NCI-H2081 treated with DMSO at 0.1 percent for 48 hours (cell line): ENCODE measurements at places on chromosomes 3 and 15.

GRCh38 chr3:174294616-174295015 lies 564.5 kb upstream of the NAALADL2 start:
- DNase-seq, result no peak

DNA sequence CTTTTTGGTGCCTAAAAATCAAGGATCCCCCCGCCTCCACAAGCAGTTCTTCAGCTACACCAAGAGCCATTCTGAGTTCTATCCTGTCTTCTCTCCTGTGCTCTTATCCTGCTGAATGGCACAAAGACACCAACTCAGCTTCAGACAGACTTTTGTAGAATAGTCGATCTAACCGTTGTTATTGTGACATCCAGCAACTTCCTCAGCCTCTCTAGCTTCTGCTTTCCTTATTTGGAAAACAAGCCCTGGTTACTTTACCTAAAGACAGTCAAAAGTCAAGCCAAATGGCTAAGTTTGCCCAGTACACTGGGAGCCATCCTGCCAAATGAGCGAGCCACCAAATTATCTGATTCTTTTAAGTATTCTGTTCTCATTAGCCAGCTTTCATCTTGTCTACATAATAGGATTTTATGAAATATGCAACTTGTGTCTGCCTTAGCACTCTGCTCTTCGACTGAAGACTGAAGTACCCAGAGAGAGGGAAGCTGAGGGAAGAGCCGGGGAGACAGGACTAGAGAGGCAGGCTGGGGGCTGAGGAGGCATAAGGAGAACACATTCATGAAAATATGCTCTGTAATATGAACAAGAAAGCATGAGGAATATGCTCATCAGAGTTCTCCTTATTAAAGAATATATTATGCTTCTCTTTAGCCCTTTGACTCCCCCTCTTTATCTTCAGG lies 35.1 kb downstream of the LYZL4 start:
- DNase-seq, result no peak

GRCh38 chr15:93613386-93613785 lies 524.4 kb upstream of the RGMA start:
- DNase-seq, result no peak

GRCh38 chr3:143414571-143415253 lies 295.1 kb downstream of the CHST2 start:
- no peak for DNase-seq

GRCh38 chr3:177419904-177420601 lies 222.8 kb upstream of the TBL1XR1 start:
- no peak for DNase-seq

- DNase-seq, result no peak
These were observed 2.6 kb upstream of the PIGZ start for GRCh38 chr3:196971094-196971698.

DNA sequence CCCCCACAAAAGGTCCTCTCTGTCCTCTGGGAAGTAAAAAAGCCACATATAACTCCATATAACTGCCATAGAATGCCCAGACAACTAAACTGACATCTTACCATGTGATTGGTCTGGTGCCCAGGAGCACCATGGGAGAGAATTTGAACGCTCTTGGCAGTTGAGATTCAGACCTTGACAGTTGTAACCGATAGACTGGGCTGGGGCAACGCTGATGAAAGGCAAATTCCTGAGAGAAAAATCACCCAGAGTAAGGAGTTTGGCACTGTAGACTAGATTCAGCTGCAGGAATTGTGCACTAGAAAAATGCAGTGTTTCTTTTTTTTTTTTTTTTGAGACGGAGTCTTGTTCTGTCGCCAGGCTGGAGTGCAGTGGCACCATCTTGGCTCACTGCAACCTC lies 240.5 kb downstream of the SOX2 start:
- DNase-seq, result no peak

GRCh38 chr15:61994216-61994615 lies 66.0 kb downstream of the VPS13C start:
- DNase-seq, result no peak

- DNase-seq, result no peak
These were observed 91.9 kb upstream of the NSMCE3 start for GRCh38 chr15:29361560-29361959.

DNA sequence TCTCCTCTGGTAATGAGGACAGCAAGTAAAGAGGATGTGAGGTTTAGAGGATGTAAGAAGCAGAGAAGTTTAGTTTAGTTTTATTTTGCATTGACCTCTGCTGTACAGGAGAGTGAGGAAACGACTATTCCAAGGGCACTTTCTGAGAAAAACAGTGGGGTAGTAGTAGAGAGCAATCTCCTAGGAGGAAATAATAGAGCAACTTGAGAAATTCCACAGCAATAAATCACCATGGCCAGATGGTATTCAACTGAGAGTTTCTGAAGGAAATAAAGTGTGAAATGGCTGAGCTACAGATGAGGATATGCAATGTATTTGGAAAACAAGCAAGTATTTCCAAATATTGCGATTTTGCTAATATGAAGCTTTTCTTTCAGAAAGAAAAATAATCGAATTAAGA lies 118.9 kb downstream of the DPH6 start:
- no peak for DNase-seq

- DNase-seq, result no peak
These were observed 97.2 kb downstream of the SMAD6 start for GRCh38 chr15:66799242-66799641.

DNA sequence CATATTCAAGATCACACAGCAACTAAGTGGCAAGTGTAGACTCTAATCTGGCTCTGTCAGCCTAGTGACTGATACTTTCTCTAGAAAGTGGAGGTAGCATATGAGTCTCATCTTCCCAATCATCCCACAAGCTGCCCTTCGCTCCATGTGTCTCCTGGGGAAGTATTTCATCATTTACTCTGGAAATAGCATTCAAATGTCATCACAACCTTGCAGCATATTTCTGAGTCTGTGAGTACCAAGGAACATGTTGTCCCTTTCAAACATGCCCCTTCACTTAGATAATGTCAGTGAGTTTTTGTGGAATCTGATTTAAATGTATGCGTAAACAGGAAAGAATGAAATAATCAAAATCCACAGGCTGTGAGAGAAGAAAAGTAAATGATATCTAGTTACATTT lies 322.9 kb downstream of the SLC9A9 start:
- DNase-seq, result no peak

DNA sequence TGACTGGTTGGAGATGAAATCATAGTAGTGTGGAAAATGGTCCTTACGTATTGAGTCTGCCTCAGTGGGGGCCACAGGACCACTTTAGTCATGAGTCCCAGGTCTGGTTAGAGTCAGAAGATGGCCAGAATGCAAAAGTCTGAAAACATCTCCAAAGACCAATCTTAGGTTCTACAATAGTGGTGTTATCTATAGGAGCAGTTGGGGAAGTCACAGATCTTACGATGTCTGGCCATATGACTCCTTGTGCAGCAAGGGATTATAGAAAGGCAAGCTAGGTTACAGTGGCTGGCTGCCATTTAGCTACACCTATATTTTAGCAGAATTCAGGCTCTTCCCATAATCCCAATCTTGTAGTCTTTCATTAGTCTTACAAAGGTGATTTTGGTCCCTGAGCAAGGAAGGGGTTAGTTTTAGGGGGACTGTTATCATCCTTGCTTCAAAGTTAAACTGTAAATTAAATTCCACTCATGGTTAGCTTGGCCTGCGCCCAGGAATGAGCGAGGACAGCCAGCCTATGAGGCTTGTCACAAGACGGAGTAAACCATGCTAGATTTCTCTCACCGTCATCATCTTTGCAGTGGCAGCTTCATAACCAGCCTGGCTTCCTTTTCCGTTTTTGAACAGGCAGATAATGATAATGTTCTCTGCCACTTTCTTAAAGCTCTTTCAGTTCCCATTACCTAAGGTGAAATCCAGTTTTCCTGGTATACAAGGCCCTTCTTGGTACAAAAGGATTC lies 134.1 kb downstream of the VPS8 start:
- no peak for DNase-seq

- no peak for DNase-seq
These were observed 4.0 kb upstream of the AQR start for GRCh38 chr15:34973512-34973911.

DNA sequence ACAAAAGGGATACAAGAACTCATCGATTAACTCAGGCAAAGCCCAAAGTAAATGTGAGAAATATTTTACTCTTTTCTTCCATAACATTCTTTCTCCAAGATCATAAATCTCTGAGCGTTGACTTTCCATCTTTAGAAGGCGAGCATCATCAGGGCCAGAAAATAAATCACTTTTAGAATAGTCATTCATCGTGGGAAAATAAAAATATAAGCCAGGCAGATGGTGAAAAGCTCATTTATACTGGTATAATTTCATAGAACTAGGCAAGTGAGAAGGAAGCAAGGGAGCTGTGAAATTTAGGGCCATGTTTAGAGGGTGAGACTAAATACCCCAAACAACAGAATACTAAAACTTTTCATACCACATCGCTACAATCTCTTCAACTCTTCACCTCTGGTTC lies 191.0 kb downstream of the STT3B start:
- no peak for DNase-seq

GRCh38 chr3:110494728-110495127 lies 576.9 kb upstream of the NECTIN3 start:
- no peak for DNase-seq

DNA sequence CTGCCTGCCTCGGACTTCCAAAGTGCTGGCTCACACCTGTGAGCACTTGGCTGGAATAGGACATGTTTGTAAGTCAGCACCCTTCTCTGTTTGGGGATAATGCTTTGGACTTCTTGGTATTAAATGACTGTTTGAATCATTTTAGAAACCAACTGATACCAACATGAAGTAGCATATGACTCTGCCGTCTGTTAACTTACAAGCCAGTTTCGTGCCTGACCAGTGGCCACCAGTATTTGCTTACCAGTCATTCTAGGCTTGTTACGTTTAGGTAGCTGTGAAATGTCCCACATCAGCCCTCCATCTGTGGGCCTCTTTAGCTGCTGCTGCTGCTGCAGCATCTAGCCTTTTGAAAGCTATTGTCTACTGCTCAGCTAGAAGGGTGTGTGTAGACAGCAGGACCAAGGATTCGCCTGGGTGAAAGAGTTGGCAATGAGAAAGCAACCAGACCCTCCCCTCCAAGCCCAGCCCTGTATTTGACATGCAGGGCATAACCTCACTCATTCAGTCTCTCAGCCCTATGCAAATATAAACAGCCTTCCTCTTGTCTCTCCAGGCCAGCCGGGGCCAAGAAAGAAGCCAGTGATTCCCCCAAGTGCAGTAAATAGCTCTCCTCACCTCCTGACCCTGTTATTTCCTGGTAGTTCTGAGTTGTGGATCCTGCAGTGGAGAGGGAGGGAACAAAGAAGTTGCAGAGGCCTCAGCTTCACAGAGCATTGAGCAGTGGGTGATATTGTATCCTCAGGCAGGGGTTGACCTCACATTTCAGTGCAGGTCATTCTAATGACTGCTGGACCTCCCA lies 51.0 kb downstream of the NKIRAS1 start:
- DNase-seq, result no peak

GRCh38 chr3:134864636-134865035 lies 69.6 kb downstream of the EPHB1 start:
- no peak for DNase-seq

- no peak for DNase-seq
These were observed 885 bp upstream of the LSG1 start for GRCh38 chr3:194672876-194673275.

- DNase-seq, result no peak
These were observed 932 bp downstream of the GSK3B start for GRCh38 chr3:120093119-120093910.

- no peak for DNase-seq
These were observed 30.8 kb downstream of the SRP14 start for GRCh38 chr15:40008061-40008765.

- no peak for DNase-seq
These were observed 3.4 kb downstream of the SNX33 start for GRCh38 chr15:75650908-75651809.

DNA sequence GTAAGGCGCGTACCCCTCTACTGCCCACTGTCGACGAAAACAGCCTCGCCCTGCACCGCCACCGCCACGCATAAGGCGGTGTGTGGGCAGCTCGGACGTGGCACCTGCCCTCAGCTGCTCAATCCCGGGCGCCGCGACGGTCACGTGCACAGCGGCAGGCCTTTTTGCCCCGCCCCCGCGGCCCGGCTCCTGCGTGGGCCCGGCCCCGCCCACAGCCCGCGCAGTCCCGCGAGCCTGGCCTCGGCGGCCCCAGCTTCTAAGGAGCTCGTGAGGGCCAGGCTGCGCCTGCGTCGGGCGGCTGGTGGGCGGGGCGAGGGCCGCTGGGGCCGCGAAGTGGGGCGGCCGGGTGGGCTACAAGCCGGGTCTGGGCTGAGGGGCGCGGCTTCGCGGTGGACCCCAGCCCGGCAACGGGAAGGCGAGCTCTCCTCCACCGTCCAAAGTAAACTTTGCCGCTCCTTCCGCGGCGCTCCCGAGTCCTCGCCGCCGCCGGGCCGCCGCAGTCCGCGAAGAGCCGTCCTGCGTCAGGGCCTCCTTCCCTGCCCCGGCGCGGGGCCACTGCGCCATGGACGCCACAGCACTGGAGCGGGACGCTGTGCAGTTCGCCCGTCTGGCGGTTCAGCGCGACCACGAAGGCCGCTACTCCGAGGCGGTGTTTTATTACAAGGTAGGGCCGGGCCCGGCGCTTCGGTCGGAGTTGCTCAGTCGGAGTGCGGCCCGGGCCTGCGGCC lies at the start of gene CAPN7:
Gene CAPN7 (plus strand): TSS at position 313 of the 728 bp plus-strand sequence. CDS start 250 bp downstream, at position 563.
- no peak for DNase-seq

- DNase-seq, result no peak
These were observed 29.5 kb downstream of the B4GALT4 start for GRCh38 chr3:119211193-119211592.

DNA sequence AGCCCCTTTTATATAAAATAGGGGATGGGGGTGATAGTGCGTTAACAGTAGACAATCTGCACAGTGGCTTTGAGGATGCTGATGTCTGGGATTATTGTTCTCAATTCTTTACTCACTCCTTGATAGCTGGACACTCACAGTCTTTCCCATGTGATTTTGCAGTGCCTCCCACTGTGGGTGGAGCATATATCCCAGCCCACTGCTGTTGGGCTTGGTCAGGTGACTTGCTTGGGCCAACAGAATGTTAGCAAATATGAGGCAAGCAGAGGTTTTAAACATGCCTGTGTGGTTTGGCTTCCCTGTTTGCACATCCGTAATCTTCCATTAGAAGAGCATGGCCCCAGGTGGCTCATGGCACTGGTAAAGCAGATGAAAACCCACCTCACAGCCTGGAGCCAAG lies 46.5 kb downstream of the CPA3 start:
- DNase-seq, result no peak

DNA sequence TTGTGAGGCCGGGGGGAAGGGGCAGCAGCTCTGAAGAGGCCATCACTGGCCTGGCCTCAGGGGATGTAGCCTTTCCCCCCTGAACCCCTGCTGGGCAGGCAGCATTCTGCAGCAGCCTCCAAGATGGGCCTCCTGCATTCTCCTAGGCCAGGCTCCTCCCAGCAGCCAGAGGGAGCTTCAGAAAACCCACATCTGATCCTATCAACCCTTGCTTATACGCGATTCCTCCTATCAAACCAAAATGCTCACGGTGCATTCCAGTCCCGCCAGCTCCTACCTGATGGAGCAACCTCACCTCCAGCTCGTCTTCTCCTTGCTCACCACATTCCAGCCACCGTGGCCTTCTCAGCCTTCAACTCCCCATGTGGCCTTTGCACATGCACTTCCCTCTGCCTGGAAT lies 85.7 kb downstream of the MEGF11 start:
- no peak for DNase-seq

- no peak for DNase-seq
These were observed 996 bp upstream of the DNAJA4 start for GRCh38 chr15:78263351-78263781.
